Stimulated activated CD4-positive, alpha-beta T cell treated with anti-CD3 and anti-CD28 coated beads, Interleukin-4, amount 100 ng/mL, for 48 hours (primary cell): ENCODE measurements at places on chromosomes 5 and 9.

DNA sequence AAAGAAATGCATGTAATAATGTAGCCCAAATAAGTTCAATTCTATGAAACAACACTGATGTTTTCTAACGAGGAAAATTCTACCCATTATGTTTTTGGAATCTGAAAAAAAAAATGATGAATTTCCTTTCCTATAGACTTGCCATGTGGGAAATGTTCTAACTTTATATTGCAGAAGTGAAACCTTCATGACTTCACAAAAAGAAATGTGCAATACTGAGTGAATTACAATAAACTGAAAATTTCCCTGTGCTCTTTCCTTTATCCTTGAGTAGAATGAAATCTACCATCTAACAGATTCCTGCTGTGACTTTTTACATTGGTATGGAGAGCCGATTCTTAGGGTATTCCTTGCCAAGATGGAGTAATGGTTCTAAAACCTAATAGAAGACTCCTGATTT is 1622.5 kb downstream of the MAT2B start:
- DNase-seq: no peak

DNA sequence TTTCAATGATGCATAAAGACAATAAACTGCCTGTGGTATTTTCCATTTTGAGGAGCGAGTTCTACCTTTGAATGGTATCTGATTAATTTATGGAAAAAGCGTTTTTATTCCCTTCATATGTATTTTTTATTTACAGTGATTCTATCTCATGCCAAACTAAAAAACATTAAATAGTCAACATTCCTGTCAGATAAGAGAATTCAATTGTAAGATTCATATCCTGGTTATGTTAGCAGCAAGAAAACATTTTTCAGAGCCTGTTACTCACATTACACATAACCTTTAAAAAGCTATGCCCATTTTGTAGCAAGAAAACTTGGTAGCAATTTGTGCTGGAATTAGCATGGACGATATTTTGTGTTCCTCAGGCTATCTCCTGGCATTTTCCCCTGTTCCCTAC is 55.1 kb upstream of the PRLR start:
- DNase-seq: no peak

DNA sequence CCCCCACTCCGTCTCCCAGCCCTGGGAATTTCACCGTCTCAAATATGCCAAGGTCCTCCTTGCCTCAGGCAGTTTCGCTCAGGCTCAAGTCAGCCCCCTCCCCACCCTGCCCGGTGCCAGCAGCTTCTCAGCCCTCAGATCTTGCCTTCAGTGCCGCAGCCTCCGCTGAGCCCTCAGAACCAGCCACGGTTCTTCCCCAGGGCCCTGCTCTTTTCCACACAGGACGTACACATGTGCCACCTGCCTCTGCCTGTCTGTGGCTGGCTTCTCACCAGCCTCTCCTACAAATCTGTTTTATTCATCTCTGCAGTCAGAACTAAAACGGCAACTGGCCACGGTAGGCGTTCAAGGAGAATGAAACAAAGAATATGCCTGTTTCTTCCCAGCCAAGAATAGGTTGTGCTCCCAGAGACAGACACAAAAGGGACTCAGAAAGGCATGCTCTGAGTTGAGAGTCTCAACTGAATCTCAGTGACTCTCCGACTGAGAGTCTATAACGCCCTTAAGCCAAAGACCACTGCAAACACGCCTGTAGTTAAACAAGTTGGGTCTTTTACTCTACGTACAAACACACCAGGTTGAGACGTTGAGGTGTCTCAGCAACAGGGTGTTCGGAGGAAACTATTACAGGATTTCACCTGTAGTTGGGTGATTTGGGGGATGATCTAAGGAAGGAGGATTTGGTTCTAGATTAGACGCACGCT is 10.6 kb upstream of the GRIN1 start:
- DNase-seq: no peak

GRCh38 chr5:138082033-138082432 is 1.8 kb upstream of the WNT8A start:
- no peak for DNase-seq

DNA sequence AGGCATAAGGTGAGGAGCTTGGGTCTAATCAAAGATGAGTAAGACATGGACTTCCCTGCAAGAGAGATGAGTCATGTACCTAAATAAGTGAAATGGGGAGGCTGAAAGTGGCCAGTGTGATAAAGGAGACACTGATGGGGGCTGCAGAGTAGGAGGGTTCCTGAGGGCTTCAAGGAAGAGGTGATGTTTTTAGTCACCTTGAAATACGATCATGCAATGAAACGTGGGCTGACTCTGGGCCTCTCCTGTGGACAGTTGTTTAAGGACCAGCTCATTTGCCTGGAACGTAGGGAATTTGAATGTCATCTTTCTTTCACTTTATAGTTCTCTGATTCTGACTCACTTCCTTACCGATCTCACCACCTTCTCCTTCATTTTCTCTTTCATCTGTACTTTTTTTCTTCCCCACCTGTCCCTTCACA is 49.6 kb upstream of the CPLX2 start:
- peak; percentile 34 for DNase-seq

GRCh38 chr5:149852641-149853330 is 91.8 kb downstream of the PDE6A start:
- peak; percentile 41 for DNase-seq

DNA sequence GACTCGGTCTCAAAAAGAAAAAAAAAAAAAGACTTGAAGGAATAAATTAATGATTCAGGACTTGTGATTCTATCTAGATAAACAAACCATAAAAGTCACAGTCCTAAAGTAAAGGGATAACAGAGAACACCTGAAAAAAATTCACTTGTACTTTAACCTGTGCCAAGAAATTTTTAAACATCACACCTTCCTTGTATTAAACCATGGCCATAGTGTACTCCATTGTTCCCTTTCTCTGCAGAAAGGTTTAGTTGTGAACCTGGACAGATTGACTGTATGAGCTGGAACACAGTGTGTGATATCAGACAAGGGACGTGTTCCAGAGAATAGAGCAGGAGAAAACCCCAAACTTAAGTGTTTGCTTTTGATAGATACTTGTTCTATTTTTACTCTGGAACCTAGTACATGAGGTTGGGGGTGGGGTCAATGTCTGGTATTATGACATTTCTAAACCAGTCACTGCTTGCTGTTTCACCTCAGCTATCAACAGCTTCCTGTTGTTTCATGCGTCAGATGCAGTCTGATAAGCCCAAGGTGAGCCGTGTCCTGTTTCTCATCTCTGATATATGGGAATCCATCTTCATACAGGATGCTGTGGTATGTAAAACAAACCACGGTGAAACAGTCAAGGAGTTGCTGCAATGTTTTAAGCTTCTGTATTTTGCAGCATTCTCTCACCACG is 62.5 kb upstream of the ITGA1 start:
- peak; percentile 22 for DNase-seq

DNA sequence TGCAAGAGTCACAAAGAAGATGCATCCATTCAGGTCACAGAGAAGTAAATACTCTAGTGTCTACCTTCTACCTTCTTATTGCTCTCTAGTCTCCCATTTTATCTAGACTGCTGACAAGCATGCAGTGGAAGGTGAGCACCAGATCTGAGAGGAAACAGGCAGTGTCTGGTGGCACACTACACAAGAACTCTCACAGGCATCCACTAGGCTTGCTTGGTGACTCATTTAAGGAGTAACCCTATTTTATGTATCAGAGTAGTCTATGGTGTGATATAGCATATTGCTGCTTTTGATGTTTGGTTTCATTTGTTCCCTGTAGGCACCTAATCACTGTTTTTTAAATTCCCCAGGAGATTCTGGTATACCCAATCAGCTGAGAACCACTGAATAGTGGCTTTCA is 1.6 kb upstream of the THBS4 start:
- no peak for DNase-seq

DNA sequence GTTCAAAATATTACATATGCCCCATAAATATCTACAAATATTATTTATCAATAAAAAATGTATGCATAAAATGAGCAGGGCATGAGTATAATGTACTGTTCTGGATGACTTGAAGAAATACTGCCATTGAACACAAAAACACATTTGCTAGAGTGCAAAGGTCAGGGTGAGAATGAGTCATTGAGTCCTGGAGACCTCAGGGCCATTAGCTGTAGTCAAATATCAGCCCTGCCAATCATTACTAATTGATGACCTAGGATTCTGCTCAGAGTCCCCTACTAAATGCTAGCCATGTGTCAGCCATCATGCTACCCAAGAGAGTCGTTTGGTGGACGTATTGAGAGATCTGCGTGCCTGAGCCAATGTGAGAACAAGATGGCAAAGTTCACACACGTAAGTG is 80.3 kb upstream of the FAM169A start:
- DNase-seq: no peak

DNA sequence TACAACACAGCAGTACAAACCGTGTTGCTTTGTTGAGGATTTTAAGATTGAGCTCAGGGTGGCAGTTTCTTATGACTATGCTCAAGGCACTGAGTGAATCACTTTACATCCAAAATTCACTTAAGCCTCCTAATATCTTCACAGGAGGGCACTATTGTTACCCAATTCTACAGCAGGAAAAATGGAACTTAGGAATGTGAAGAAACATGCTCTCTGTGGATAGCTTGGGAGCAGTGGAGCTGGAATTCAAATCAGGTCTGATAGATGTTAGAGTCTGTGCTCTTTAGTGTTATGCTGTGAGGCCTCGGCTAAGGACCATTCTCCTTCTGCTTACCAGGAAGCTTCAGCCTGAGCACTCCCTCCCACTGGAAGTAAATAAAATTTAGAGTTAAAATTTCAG is 18.7 kb upstream of the HMHB1 start:
- no peak for DNase-seq

DNA sequence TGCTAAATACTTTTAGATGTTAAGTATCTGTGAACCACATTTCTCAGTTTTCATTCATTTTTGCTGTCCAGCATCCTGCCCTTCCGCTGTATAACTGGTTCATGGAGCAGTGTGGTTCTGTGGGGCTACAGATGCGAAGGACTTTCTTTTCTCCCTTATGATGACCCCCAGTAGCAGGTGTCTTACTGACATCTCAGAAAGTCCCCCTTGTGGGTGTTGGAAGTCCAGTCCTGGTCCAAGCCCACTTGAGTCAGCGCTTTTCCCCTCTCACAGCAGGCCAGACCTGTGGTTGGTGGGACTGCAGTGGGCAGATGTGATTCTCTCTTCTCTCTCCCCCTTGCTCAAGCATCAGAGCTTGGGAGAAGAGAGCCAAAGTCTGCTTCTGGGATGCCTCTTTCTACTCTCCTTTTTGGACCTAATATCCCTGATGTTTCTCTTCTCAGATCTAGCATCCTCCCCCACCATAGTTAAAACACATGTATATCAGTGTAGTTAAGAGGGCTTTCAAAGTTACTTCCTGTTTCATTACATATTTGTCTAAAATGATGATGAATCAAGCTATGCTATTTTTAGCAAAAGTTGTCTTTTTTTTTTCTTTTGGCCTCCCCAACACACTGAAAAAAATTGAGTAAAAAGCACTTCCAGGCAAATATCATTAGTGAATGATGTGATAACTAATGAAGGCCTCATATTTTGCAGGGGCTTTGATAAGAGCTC is 119.5 kb upstream of the ZNF618 start:
- DNase-seq: no peak
